Kidney capillary endothelial cell (primary cell): ENCODE measurements at places on chromosomes 13 and 19.

DNA sequence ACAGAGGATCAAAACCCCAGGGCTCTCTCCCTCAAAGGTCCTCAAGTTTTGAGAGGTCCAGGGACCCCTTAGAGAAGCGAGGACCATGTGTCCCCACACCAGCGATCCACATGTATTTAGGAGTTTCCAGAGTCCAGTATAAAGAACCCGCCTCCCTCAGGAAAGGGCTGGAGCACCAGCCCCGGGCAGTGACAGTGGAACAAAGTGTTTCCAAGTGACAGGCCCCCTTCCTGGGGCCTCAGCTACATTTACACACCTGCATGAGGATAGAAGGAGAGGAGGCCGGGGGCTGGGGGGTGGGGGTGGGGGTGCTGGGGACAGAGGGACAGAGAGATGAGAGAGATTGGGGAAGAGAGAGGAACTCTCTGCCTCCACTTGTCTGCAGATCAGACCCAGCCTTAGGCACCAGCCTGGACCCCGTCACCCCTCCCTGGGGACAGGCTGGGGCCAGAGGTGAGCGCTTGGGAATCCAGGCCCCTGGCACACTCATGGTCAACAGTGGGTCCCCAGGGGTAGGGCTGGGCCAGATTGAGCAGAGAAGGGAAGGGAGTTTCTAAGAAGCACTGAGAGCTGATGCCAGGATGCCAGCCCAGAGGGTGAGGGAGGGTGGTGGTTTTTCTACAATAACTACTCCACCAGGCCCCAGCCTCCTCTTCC is 802 bp downstream of the BCAM start:
- no peak for DNase-seq

- DNase-seq: no peak
These were observed 4.3 kb downstream of the GDF15 start for GRCh38 chr19:18390065-18390907.

DNA sequence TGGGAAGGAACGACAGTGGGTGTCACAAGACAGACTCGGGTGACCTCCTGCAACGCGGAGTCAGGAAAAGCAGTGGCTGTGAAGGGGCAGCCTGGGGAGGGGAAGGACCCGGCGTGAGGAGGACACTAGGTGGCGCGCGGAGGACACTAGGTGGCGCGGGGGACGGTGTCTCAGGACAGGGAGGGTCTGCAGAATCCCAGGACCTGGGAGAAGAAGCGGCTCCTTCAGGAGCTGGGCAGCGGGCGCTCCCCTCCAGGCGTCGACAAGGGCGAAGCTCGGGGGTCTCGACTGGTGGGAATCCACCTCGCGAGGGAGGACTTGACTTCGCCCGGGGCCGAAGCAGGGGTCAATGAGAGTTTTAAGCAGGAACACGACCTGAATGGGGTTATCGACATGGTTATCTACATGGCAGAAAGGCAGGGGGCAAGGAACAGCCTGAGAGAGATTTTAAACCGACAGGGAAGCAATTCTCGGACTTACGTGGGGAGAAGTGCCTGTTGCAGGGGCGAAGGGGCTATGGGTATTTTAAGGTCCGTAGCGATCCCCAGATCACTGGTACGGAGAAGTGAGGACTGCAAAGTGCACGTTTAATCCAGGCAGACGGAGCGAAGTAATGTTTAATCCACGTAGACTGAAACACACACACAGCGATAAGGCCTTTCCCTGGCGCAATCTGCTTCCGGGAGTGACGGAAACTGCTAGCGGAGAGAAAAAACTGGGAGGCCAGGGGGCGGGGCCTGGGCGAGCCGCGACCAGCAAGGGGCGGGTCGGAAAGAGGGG is at the start of gene ZNF616:
TSS of gene ZNF616 (minus strand) at position 687 of the 780 bp plus-strand sequence. CDS start 9,426 bp downstream, outside the sequence.
- peak; percentile 91 for DNase-seq

DNA sequence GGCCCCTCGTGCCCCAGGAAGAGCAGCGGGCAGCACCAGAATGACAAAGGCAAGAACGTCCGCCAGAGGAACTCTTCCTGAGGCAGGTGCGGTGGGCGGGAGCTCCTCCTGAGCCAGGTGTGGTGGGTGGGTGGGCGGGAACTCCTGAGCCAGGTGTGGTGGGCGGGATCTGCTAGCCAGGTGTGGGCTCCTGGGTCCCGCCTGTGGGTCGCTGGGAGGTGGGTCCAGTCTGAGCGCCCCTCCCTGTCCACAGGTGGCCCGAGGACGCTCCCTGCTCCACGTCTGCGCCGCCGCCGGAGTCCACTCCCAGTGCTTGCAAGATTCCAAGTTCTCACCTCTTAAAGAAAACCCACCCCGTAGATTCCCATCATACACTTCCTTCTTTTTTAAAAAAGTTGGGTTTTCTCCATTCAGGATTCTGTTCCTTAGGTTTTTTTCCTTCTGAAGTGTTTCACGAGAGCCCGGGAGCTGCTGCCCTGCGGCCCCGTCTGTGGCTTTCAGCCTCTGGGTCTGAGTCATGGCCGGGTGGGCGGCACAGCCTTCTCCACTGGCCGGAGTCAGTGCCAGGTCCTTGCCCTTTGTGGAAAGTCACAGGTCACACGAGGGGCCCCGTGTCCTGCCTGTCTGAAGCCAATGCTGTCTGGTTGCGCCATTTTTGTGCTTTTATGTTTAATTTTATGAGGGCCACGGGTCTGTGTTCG is 7.0 kb upstream of the HCN2 start:
- no peak for DNase-seq

DNA sequence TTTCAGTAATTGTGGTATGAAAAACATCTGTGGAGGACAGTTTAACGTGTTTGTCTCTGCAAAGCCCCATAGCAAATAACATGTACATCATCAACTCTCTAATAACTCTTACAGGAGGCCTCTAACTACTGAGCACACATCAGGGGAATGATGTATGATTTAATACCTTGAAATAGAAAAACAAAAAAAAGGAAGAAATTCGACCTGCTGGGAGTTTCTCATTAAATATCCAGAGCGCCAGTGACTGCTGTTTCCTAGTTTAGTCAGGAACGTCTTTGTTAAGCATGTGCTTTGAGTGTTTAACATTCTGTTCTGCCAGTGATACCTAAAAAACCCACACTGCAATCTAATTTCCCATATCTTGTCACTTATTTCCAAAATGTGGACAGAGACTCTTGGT is 235.4 kb downstream of the PCDH20 start:
- no peak for DNase-seq

- peak; percentile 71 for DNase-seq
These were observed 8.8 kb downstream of the GTPBP3 start for GRCh38 chr19:17346109-17346671.

DNA sequence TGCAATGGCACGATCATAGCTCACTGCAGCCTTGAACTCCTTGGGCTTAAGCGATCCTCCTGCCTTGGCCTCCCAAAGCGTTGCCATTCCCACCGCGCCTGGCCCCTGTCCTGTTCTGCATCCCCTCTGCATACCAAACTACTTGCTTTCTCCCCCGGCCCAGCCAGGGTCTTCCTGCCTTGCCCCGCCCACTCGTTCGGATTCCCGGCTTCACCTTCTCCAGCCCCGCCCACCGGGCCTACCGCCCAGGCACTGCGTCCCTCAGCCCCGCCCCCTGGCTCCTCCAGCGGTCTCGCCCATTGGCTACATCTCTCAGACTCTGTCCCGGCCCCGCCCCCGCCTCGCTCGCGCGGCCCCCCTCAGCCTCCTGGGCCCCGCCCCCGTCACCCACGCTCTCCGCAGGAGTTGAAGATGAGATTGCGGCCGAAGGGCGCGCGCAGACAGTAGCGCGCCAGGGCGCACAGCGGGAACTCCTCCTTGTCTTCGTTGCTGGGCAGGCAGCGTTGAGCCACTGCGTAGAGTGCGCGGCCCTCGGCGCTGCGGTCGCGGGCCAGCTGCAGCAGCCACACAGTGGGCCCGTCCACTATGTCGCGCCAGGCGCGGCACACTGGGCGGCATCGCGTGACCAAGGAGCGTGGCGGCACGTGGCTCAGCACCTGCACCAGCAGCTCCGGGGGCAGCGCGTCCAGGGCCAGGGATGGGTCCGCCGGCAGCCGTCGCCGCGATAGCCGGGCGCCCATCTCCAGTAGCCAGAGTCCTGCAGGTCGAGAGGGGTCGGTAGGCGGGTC is 19.0 kb downstream of the MRPS12 start:
- DNase-seq: peak; percentile 77

DNA sequence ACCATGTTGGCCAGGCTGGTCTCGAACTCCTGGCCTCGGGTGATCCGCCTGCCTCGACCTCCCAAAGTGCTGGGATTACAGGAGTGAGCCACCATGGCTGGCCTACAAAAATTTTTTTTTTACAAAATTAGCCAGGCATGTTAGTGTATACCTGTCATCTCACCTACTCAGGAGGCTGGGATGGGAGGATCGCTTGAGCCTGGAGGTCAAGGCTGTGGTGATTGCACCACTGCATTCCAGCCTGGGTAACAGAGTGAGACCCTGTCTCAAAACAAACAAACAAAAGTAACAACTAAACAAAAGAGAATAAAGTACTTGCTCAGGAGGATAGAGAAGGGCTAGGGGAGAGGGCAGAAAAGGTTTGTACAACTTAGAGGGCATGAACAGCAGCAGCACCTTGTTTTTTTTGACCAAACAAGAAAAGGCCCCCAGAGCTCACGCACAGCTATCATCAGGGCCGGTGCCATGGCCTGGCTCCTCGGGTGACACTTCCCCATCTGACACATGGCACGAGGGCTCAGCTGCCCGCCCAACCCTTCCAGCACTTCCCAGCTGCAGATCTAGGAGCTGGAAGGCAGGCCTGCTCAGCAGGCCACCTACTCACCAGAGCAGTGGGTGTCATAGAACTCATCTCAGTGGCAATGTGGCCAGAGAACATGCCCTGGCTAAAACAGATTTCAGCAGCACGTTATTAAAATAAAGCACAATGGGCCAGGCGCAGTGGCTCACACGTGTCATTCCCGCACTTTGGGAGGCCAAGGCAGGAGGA is 8.6 kb upstream of the SLC7A9 start:
- no peak for DNase-seq

DNA sequence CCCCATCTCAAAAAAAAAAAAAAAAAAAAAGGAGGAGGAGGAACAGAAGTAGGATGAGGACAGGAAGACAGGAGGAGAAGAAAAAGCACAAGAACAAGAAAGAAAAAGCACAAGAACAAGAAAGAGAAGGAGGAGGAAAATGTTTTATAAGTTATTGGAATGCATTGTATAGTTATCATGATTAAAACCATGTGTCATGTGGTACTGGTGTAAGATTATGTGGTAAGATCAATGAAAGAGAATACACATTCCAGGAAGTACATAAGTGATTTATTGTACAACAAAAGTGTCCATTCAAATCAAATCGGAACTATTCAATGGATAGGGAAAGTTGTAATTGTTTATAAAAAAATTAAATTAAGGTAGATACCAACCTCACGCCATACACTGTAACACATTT is 167.7 kb downstream of the MZT1 start:
- no peak for DNase-seq

DNA sequence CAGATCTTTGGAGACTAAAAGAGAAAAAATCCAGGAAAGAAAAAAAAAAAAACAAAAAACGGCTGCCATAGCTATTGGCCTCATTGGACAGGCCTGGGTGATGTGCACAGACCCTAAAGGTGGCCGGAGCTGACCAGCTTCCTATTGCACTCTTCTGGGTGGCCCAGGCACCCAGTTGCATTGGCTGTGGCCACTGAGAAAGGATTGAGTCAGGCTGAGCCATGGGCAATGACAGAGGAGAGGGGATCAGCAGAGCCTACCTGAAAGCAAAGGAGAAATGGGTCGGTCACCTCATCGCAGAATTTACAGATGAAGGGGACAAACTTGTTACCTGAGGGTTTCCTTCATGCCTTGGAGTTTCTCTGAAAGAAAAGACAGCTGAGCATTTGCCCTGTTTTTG is 17.3 kb downstream of the HMGB1 start:
- DNase-seq: no peak

- DNase-seq: no peak
These were observed 616 bp downstream of the FCHO1 start for GRCh38 chr19:17751912-17752273.
